ENCODE measurements at places on chromosomes 16 and 17.

GRCh38 chr16:24511174-24511573 lies 28.2 kb upstream of the RBBP6 start:
- no peak for DNase-seq

GRCh38 chr16:9362050-9362449 lies 270.6 kb downstream of the HAPSTR1 start:
- no peak for DNase-seq

- no peak for DNase-seq
Observed at GRCh38 chr17:7982173-7982572, 20.2 kb upstream of the GUCY2D start.

- no peak for DNase-seq
Observed at GRCh38 chr17:79627766-79628690, 17.2 kb upstream of the RBFOX3 start.

DNA sequence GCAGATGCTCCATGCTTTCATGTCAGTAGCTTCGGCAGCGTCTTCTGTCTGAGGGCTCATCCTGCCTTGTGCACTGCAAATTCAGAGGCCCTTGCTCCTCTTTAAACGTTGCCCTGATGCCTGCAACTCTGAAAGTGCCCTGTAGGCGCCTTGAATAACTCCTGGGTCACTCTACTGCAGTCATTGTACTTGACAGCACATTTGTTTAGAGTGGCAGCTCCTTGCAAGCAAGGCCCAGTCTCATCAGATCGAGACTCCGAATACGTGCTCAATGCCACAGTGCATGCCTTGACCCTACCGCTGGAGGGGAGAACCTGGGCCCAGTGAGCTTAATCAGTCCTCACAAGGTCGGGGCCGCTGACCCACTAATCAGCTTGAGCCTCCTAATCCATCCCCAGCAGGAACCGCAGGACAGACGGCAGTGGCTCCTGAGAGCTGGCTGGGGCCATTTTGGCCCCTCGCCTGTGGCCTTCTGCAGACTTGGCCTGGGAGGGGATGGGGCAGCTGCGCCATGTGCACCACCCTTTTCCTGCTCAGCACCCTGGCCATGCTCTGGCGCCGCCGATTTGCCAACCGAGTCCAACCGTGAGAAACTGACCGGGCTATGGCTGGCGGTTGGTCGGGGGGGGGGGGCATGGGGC lies at the start of gene PRCD:
PRCD (plus strand) TSS at position 414 of the 641 bp plus-strand sequence; CDS start at position 512, 98 bp downstream.
- DNase-seq: no peak

DNA sequence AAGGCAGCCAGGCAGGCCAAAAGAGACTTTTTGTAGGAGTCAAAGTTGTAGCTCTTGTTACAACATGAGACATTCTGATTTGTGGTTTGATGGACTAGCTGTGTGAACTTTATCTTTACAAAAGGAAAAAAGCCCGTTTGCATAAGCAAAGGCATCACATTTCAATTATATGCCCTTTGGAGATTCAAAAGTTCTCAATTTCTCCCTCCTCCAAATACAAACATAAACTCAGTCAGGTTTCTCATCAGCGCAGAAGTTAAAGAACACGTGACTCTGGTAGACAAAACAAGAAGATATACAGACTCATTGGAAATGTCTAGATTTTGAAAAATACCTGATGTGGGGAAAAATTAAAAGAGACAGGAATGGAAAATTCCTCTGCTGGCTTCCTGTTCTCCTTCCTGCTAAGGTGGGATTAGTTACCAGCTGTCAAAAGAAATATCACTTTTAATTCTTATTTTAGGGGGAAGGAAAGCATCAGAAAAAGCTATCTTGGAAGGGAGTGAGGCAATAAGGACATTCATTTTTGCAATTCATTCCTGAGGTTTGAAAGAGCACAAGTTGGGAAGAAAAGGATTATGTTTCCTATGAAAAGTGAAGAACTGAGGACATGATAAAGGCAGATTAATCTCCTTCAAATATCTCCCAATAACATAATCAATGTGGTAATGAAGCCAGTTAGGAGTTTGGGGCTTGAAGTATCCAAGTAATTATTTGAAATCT lies 4.6 kb upstream of the KCNJ16 start:
- DNase-seq: no peak

GRCh38 chr17:50627782-50628601 lies 6.7 kb upstream of the ABCC3 start:
- DNase-seq: no peak

DNA sequence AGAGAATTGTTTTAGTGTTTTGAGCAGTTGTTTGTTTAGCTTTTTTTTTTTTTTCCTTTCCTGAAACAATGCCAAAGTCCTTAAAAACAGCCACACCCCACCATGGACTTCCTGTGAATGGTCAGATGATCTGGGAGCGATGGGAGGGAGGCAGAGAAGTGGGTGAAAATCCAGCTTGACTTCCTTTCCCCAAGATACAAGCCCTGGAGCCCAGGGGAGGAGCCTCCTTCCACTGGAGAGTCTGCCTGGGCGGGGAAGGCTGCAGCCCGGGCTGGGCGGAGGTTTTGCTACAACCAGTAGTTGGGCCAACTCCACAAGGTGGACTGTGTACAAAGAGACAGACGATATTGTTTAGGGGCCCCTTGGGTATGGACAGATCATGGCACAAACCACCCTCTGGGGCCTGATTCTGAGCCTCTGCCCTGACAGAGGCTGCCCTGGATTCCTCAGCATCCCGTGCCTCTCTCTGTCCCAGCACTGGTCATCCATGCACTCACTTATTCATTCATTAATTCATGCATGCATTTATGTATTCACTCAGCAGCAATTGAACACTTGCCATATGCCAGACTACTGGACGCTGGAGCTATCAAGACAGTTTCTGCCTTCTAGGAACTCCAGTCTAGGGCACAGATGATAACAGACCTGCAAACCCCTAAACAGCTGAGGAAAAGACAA lies 29.8 kb downstream of the WSB1 start:
- DNase-seq: no peak

- DNase-seq: no peak
Observed at GRCh38 chr17:77493901-77494663, 353.3 kb downstream of the SEC14L1 start.

DNA sequence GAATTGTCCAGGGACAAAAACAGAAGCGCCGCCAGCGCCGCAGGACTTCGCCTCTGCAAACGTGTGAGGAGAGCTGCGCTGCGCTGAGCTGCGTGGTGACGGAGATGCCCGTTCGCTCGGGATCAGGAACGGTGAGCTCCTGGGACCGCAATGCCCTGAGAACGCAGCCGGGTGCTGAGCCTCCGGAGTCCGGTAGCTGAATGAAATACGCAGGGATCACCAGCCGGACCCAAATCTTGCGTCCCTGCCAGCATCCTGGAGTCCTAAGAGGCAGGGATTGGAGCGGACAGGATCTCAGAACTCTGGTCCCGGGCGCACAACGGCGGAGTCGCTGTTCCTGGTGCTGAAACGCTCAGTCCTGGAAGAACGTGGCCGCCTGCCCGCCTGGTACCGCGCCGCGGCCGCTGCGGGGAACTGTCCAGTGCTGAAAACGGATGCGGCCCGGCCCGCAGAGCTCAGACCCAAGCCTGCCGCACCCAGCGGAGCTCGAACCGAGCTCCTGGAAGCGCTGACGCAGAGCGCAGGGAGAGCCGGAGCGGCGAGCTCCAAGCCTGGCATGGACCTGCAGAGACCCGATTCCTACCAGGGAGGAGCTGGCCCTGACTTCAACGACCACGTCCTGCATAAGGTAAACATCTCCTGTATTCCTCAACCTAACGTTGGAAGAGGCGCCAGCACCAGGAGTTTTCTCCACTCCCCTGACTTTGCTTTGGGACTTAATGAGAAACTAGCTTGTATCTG lies 41.5 kb downstream of the CD300LF start:
- DNase-seq: peak; percentile 49
